ENCODE measurements at places on chromosomes 12 and 14.

GRCh38 chr12:78534311-78534710 is 330.3 kb upstream of the SYT1 start:
- no peak for DNase-seq

GRCh38 chr12:116568203-116568602 is 9.0 kb downstream of the MAP1LC3B2 start:
- DNase-seq, result no peak

- DNase-seq, result no peak
These were observed 46.6 kb downstream of the KSR2 start for GRCh38 chr12:117921929-117922777.

- DNase-seq, result no peak
These were observed 121.3 kb upstream of the SCAF11 start for GRCh38 chr12:46111715-46112114.

- no peak for DNase-seq
These were observed 18.5 kb upstream of the SFSWAP start for GRCh38 chr12:131692431-131692830.

DNA sequence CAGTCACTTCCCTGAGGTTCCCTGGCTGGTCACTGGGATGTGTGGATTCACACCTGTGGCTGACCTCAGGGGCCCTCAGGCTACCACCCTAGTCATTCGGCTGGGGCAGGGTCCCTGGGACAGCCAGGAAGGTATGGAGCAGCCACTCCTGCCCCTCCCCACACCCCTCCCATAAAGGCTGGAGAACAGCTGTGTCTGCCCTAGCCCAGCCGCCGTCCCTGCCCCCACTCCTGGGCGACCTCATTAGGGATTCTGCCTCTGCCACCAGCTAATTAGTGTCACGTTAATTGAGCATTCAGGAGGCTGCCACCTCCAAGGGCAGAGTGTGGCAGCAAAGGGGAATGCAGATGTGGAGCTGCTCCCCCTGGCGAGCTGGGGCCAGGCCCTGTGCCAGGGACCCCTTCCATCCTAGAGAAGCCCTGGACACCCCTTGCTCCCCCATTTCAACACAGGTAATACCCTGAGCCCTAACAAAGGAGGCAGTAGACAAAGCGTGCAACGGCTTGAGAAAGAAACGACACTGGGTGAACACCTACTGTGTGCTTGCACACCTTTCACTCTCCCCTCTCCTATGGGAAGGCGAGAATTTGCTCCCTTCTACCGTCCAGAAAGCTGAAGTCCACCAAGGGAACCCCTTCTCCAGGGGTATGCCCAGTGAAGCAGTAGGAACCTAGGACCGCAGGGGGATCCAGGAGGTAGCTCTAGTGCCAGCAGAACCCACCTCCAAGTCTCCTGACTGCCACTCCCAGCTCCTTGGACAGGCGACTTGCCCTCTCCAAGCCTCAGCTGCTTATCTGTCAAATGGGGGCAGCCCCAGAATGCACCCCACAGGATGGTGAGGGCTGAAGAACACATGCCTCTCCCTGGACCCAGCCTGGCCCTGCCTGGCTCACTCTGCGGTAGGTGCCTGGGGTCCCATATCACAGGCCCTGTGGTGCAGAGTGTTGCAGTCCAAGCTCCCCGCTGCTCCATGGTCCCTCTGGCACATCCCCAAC is 45.1 kb downstream of the FAM222A start:
- DNase-seq, result no peak

- peak; percentile 85 for DNase-seq
These were observed at the start of gene ETFBKMT for GRCh38 chr12:31659087-31659942. Gene ETFBKMT, plus strand, starts transcription at chr12:31659688. Its CDS starts 2,266 bp downstream, at chr12:31661954.

DNA sequence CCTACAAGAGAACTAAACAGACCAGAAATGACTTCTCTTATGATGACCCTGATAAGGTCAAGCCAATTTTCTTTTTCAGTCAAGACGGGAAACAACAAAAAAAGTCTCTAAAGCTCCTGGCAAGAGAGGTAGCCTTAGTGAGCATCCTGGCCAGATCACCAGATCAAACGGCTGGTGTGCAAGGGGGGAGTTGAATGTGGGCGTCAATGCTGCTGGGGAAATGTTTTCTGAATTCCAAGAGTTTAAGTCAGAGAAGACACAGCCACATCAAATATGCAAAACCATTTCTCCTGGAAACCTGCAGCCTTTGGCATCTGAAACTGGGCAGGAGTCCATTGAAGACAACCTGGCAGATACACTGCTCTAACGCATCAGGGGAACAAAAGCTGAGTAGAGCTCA is 16.0 kb upstream of the SELPLG start:
- DNase-seq, result no peak

- no peak for DNase-seq
These were observed 3.3 kb downstream of the BTG1 start for GRCh38 chr12:92142251-92142926.

DNA sequence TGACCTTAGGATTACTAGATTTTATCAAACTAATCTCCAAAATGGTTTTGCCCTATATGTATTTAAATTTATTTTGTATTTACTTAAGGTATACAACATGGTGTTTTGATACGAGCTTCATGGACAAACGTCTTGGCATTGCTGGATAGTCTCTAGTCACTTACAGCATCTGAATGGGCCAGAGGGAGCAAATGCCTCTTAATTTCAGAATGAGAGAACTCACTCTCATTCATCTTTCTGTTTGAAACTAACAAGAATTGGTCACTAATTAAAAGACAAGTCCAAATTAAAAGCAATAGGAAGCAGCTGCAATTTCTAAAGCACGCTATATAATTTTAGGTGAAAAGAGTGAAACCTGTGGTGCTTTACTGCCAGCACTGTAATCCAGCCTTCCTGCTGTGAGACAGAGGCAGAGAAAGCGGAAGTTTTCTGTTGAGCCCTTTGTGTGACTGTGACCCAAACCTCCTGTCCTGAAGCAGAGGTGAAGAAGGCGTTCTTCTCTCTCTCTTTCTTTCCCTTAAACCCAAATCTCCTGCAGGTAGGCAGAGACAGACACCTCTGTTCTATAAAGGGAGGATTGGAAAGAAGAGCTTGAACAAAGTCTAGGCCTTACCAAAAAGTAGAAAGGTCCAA is 184.6 kb upstream of the NAV3 start:
- no peak for DNase-seq

Data from stimulated activated CD4-positive, alpha-beta T cell treated with anti-CD3 and anti-CD28 coated beads, Interleukin-12 subunit alpha, Interleukin-12 subunit beta, amount 100 ng/mL, for 4 hours (primary cell).